ENCODE measurements at places on chromosomes 7 and 10. TPM values are rescaled to one million over a fixed set of nuclear protein-coding genes. Genes with fewer than 3 reads are reported as not detected.

The CCDC136 gene
- 0.40 TPM for total RNA-seq

The RNF32 gene
- 1.0 TPM for total RNA-seq

The CPN1 gene
- total RNA-seq: 46.9 TPM

The HOXA6 gene
- total RNA-seq: not detected

The OR2A5 gene
- not detected for total RNA-seq

The NEBL gene
- total RNA-seq: 1.2 TPM

The CACNA2D1 gene
- 0.91 TPM for total RNA-seq

The SPDYE5 gene
- total RNA-seq: not detected

The IFT22 gene
- total RNA-seq: 7.0 TPM

The SFRP5 gene
- total RNA-seq: 6.4 TPM

The SKIDA1 gene
- total RNA-seq: 3.4 TPM
